ENCODE measurements at places on chromosomes 1 and 21.
A peak's percentile ranks its signal among the peaks of the same experiment; 100 is the strongest.

DNA sequence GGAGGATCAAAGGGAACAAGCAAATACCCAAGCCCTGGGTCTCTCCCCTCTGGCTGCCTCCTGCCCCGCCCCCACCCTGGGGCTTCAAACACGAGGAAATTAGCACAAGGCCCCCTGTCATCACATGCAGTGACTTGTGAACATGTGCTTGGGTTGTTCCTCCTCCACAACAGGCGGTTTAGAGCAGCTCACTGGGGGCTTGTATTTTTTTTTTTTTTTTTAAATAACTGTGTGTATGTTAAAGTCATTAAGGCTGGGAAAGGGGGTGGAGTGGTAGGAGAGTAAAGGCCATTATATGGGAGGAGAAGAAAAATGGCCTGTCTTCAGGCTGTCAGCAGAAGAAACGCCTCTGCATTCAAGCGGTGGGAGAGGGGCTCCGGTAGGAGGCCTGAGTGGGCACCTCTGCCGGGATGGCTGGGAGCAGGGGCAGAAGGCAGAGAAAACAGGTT, 64.2 kb downstream of the PLXNA2 start:
- peaks cover 100% of the 10 kb centered on the region for H3K4me1 ChIP-seq
- peaks cover 29% of the 10 kb centered on the region for H3K27me3 ChIP-seq
- DNase-seq: peak; percentile 74
- peaks cover 6% of the 10 kb centered on the region for H3K36me3 ChIP-seq
- peak overlapping the region; percentile 86 for H3K27ac ChIP-seq

GRCh38 chr1:224662870-224663269, 46.8 kb downstream of the CNIH3 start:
- no peaks in the 10 kb centered on the region for H3K36me3 ChIP-seq
- H3K4me3 ChIP-seq: no peak overlapping the region
- no peak for DNase-seq
- no peaks in the 10 kb centered on the region for H3K27me3 ChIP-seq
- peaks cover 10% of the 10 kb centered on the region for H3K4me1 ChIP-seq

GRCh38 chr1:89952605-89953130, 42.2 kb upstream of the ZNF326 start:
- H3K36me3 ChIP-seq: no peaks in the 10 kb centered on the region
- no peak for DNase-seq
- peaks cover 61% of the 10 kb centered on the region for H3K4me1 ChIP-seq
- H3K27ac ChIP-seq: no peak overlapping the region
- no peak overlapping the region for H3K4me3 ChIP-seq

DNA sequence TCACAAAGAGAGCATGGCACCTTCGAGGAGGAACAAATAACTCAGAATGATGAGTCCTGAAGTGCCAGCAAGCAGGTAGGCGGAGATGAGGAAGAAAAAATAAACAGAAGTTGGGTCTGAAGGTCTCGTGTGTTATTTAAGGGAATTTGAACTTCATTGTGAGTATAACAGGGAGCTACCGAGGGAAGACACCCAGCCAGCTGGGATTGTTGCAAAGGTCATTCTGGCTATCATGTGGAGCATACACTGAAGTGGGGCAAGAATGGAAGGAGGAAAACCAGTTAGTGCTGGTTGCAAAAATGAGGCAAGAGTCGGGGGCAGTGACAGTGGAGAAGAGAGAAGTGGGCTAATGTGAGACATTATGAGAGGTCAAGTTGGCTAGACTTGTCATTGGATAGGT, 53.6 kb upstream of the RAP1A start:
- H3K4me1 ChIP-seq: no peaks in the 10 kb centered on the region
- H3K27me3 ChIP-seq: peaks cover 9% of the 10 kb centered on the region
- no peak overlapping the region for H3K4me3 ChIP-seq
- no peak overlapping the region for H3K27ac ChIP-seq
- H3K36me3 ChIP-seq: no peaks in the 10 kb centered on the region

DNA sequence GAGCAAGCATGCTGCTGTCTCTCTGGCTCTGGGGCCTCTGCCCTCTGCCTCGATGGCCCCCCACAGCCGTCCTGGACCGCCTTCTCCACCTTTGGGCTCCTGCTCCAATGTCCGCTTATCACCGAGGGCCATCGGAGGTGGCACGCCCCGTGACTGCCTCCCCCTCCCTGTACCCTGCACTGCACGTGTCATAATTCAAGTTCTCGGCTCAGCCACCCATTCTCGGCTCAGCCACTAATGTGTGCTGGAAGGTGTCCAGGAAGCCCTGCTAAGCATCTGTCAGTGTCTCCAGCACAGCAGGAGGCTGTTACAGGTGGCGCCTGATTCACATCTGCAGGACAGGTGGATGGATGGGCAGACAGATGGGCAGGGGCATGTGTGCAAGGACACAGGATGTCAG, 45.5 kb downstream of the TP73 start:
- peaks cover 40% of the 10 kb centered on the region for H3K4me1 ChIP-seq
- no peak overlapping the region for H3K4me3 ChIP-seq
- peaks cover 35% of the 10 kb centered on the region for H3K27me3 ChIP-seq

DNA sequence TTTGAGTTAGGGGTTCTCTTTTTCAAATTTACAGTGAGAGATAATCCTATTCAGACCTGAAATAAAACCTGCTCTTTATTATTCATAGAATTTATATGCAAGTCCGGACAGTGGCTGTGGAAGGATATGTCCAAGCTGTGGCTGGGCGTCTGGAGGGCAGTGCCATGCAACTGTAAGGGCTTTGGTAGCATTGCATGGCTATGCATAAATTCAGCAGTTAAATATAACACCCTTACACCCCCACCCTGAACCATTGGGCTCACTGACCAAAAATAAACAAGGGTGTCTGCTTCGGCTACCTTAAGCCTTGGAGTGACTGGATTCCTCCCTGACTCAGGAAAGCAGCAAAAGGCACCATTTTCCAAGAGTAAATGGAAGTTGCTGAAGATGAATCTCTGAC, 5.4 kb downstream of the CHTOP start:
- no peak overlapping the region for H3K27ac ChIP-seq
- peaks cover 78% of the 10 kb centered on the region for H3K36me3 ChIP-seq

GRCh38 chr1:184161071-184161698, 109.7 kb downstream of the TSEN15 start:
- H3K4me1 ChIP-seq: peaks cover 13% of the 10 kb centered on the region
- H3K36me3 ChIP-seq: no peaks in the 10 kb centered on the region
- no peak overlapping the region for H3K4me3 ChIP-seq
- no peak overlapping the region for H3K27ac ChIP-seq

- H3K27me3 ChIP-seq: peaks cover 13% of the 10 kb centered on the region
- H3K4me3 ChIP-seq: no peak overlapping the region
- no peak overlapping the region for H3K27ac ChIP-seq
- no peaks in the 10 kb centered on the region for H3K36me3 ChIP-seq
- peaks cover 36% of the 10 kb centered on the region for H3K4me1 ChIP-seq
Measured at GRCh38 chr1:204600968-204601367, 84.6 kb downstream of the LRRN2 start.

DNA sequence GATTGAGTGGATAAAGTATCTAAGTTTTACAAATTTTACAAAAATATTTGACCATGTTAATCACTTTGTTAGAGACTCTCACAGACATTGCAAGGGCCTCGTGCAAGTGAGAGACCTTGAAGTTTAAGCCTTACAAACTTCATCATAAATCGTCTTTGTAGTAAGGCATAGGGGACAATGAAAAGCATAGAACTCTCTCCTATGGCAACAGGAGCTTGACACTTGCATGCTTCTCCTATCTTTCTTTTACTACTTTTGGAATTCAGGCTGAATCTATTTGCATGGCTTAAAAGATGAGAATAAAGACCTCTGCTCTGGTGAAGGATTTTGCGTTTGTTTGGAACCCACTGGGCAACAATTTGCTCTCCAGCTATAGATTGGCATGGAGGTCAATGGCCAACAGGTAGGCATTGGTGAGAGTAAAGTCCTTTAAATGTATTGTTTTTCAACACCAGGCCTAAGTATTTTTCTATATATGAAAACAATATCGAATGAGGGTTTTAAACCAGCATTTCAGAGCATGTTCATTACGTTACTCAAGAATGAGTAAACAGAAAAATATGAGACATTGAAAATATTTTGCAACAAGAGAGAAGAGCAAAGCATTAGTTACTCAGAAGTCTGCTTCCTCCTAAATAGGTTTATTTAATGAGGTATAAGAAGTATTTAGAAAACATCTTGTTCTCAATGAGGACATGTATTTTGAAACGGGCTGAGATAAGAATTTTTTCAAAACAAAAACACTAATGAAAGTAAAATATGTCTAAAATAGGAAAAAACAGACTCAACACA, 192.2 kb downstream of the TGFB2 start:
- DNase-seq: no peak
- H3K36me3 ChIP-seq: no peaks in the 10 kb centered on the region
- no peak overlapping the region for H3K27ac ChIP-seq
- H3K4me1 ChIP-seq: peaks cover 7% of the 10 kb centered on the region
- no peaks in the 10 kb centered on the region for H3K27me3 ChIP-seq
- no peak overlapping the region for H3K4me3 ChIP-seq

GRCh38 chr1:21585037-21585436, 75.8 kb downstream of the ALPL start:
- no peaks in the 10 kb centered on the region for H3K36me3 ChIP-seq
- no peak overlapping the region for H3K27ac ChIP-seq
- no peak for DNase-seq
- peaks cover 16% of the 10 kb centered on the region for H3K4me1 ChIP-seq

DNA sequence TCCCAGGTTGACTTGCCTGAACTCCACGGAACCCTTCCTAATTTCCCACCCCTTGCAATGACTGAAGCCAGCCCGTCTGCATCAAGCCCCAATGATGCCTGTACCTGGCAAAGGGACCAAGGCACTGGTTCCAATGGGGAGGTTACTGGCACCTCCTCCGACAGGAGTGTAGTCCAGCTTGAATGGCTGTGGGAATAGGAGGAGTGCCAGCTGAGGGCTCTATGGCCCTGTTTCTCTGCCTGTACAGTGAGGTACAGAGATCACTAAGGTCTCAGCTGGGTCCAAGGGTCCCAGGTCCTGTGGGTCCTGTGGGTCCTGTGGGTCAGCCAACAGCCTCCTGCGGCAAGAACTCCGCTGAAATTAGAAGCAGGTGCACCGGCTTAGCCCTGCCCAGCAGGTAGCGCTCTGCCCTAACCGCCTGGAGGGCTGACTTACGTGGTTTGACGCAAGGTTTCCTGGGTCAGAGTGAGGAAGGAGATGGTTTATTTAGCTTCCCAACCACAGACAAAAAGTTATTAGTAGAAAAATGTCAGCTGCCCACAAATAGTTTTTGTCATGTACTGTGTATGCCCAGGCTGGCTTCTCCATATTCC, 9.9 kb upstream of the SPRR4 start:
- DNase-seq: no peak
- H3K4me3 ChIP-seq: no peak overlapping the region
- H3K36me3 ChIP-seq: no peaks in the 10 kb centered on the region
- H3K27me3 ChIP-seq: no peaks in the 10 kb centered on the region
- no peaks in the 10 kb centered on the region for H3K4me1 ChIP-seq
- no peak overlapping the region for H3K27ac ChIP-seq

DNA sequence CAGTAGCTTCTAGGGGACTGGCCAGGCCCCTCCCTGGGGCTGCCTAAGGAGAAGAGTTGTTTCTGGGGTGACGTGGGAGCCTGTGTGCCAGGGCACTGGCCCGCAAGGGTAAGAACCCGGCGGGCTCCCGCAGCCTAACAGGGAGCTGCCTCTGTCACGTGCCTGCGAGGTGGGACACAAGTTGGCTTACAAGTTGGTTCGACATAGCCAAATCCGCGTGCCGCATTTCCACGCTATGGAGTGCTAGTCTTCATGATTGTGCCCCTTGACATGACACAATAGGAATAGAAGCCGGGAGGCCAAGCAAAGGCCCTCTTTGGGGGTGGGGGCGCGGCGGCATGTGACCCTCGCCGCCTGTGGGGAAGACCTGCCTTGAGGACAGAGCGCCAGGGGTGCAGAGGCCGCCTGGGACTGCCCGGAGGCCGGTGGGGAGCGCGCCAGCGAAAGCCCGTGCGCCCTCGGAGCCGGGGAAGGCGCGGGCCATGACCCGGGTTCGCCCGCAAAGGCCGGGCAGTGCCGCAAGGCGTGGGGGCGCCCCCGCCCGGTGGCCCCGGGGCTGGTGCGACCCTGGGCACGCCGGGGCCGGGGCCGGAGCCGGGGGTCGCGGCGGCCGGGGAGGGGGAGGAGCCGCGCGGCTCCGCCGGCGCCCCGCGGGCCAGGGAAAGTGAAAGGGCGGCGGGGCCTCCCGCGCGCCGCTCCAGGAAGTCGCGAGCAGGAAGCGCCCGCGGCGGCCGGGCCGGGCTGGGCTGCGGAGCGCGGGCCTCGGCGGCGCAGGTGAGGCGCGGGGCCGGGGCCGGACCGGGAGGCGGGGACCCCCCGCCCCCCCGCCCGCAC, at the start of gene SLC37A1:
Gene SLC37A1, plus strand, starts transcription at position 702 of the 834 bp plus-strand sequence. CDS start 4,603 bp downstream, outside the sequence.
- H3K4me1 ChIP-seq: peaks cover 59% of the 10 kb centered on the region
- H3K27ac ChIP-seq: no peak within 1 kb of the TSS
- peak within 1 kb of the TSS; percentile 84 for H3K4me3 ChIP-seq
- H3K27me3 ChIP-seq: peaks cover 46% of the 10 kb centered on the region

DNA sequence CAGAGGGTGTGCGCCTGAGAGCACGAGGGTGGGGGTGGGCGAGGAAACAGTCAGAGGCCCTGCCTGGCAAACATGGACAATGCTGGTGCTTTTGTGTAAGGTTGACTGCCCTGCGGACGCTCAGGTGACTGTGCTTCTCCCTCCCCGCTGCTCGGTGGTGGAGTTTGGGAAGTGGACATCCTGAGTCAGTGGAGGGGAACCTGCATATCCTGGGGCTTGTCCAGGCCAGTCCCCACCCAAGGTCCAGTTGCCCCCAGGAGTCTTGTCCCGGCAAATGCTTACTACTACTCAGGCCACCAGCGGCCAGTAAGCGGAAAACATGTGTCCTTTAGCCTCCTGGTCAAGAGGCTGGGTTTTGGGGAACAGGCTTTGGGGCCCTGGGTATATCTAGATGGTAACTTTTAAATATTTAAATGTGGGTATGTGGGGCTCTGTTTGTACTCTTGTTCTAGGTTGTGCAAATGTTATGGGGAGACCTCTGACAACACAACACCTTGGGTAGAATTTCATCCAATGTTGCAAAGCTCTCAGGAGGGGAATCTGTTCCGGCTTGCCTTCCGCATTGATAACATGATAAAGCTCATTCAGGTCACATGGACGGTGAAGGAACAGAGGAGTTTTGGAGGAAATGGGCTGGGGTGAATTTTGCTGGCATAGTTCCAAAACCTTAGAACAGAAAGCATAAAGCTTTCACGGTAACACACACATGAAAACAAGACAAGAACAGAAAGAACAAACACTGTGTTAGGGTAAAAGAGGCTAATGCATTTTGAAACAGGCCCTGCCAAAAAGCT, 364.9 kb downstream of the PRDM2 start:
- DNase-seq: no peak
- peaks cover 13% of the 10 kb centered on the region for H3K4me1 ChIP-seq
- no peak overlapping the region for H3K4me3 ChIP-seq
- H3K27me3 ChIP-seq: peaks cover 24% of the 10 kb centered on the region

- H3K27ac ChIP-seq: no peak overlapping the region
- no peak for DNase-seq
- H3K4me3 ChIP-seq: peak overlapping the region; percentile 78
Measured at GRCh38 chr1:31765516-31765915, 1.4 kb upstream of the ADGRB2 start.

DNA sequence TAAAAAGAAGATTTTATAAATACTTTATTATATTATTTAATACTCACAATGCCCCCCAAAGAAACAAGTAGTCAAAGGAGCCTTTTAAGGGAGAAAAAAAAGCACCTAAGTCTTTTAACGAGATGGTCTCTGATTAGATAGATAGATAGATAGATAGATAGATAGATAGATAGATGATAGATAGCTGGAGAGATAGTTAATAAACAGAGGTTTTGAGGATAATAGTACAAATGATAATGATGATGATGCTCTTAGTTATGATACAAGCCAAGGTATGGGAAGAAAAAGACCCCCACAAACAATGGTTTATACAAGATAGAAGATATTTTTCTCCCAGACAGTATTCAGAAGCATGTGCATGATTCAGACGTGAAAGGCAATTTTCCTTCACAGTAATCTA, 14.6 kb upstream of the EDEM3 start:
- no peak for DNase-seq
- no peak overlapping the region for H3K27ac ChIP-seq
- no peak overlapping the region for H3K4me3 ChIP-seq

Measured in nephron progenitor cell (in vitro differentiated cells).